ENCODE measurements at places on chromosomes 3 and 15.

- no peak for DNase-seq
Observed at GRCh38 chr15:31062310-31062847, 39.1 kb downstream of the TRPM1 start.

DNA sequence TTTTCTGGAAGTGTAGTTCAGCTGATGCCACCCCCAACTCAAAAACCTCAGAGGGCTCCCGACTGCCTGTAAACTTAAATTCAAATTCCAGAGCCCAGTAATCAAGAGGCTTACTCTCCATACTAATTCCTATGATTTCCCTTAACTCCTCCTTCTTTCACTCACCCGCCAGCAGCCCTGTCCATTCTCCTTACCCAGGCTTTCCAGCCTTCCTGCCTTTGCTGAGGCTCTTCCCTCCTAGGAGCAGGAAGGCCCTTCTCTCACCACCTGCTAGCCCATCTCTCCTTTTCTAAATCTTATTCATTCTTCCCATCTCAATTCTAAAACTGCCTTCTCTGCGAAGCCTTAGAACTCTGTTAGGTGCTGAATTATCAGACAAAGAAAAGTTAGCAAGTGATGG is 30.4 kb downstream of the RORA start:
- DNase-seq, result no peak

DNA sequence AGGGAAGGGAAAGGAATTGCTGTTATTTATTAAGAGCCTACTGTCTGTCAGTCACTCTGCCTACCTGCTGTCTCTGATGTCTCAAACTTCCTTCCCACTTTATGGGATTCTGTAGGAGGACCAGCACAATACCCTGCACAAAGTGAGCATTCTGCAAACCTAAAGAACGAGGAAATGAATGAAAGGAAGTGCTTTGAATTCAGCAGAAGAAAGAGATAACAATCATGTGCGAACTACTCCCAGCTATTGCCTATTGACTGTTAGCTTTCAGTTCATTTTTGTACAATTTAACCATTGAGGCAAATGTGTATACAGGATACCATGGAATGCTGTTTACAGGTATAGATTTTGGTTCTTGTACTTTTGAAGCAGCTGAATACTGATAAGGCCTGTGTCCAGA is 66.8 kb downstream of the CMSS1 start:
- no peak for DNase-seq

- DNase-seq, result no peak
Observed at GRCh38 chr3:43512754-43513404, 108.9 kb downstream of the ANO10 start.
